ENCODE measurements at places on chromosomes 7 and 10.

- DNase-seq, result no peak
Observed at GRCh38 chr7:125396466-125397151, 467.0 kb upstream of the POT1 start.

DNA sequence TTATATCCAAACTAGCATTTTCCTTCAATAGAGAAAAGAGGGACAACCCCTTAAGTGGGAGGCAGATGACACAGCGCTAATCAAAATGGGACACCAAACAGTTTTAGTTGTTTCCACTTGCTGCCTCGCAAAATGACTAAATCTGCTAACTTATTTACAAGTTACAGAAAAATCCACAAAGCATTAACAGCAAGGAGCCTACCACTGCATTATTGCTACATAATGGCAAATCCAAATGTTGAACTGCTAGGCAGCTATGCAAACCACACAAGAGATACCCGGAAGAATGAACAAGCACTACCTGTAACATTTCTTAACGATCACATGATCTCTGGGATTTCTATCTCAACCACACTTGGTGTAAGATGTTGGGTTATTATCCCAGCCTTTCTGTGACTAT, 96.7 kb downstream of the SFMBT2 start:
- DNase-seq, result no peak

- DNase-seq, result no peak
Observed at GRCh38 chr7:151345576-151346469, 4.2 kb downstream of the NUB1 start.

- no peak for DNase-seq
Observed at GRCh38 chr10:100696477-100696901, 48.9 kb upstream of the PAX2 start.

GRCh38 chr7:111362506-111363054, 199.7 kb downstream of the IMMP2L start:
- no peak for DNase-seq

- DNase-seq, result no peak
Observed at GRCh38 chr10:132328738-132329137, 3.3 kb upstream of the LRRC27 start.

DNA sequence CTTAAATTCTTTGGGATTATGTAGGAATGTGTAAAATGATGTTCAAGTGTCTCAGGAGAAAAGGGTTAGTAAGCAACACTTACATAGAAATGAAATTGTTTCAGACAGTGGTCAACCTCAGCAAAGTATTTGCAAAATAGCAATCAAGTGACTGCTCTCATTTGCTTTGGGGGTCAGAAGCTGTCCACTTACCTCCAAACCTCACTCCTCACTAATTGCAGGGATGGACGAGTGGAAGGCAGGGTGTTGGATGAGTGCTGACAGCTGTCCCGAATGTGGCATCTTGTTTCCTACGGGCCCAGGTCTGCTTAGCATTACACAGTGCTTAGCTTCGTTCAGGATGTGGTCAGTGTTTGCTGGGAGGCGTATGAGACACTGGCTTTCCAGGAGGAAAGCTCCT, 437.0 kb downstream of the SUGCT start:
- DNase-seq, result no peak

- DNase-seq, result no peak
Observed at GRCh38 chr10:61529208-61529607, 76.0 kb upstream of the TMEM26 start.

GRCh38 chr7:81111781-81112540, 193.1 kb upstream of the SEMA3C start:
- no peak for DNase-seq

DNA sequence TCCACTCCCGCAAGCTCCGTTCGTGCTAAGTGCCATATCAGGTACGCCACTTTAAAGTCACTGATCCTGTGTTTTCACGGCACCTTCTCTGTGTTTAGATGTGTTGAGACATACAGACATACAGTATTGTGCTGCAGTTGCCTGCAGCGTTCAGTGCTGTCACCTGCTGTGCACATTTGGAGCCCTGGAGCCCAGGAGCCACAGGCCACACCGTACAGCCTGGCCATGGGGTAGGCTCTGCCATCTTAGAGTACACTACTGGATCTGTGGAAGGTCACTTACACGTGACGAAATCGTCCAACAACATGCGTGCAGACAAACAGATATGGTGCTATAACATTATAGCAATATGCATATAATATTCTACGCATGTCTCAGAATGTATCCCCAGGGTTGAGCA, 111.3 kb downstream of the ELFN1 start:
- DNase-seq, result no peak

DNA sequence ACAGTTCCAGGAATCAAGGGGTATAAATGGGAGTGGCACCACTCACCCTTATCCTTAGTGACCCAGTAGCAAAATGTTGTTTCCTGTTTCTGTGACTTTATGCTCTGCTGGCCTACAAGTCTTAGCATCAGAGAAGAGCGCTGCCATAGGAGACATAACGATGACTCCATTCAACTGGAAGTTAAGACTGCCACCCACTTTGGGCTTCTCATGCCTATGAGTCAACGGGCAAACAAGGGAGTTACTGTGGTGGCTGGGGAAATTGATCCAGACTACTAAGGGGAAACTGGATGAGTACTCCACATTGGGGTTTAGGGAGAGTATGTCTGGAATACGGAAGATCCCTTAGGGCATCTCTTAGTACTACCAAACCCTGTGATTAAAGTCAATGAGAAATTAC, 40.6 kb upstream of the PIK3CG start:
- DNase-seq, result no peak

DNA sequence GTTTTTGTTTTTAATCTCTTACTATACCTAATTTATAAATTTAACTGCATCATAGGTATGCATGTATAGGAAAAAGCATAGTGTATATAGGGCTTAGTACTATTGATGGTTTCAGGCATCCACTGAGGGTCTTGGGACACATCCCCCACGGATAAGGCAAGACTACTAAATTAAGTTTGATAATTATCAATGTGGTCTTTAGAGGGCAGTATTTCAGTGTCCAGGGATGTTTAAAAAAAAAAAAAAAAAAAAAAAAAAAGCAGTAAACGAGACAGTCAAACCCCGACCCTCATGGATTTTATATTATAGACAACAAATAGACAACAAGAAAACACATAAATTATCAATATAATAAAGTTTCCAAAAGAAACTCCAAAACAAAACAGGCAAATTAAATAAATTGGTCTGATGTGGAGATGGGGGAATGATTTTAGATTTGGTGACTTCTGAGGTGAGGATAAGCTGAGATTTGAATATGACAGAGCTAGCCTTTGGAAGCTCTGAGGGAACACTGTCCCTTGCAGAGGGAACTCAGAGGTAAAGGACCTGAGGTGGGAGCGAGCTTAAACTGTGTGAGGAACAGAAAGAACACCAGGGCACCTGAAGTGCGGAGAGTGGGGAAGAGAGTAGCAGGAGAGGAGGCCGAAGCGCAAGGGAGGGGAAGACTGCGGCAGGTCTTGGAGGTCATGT, 14.8 kb downstream of the ACSM6 start:
- no peak for DNase-seq
